K562 (cell line): ENCODE measurements at places on chromosomes 1 and 21.
A peak's percentile ranks its signal among the peaks of the same experiment; 100 is the strongest.

GRCh38 chr1:216830424-216831210 lies 107.4 kb upstream of the ESRRG start:
- DNase-seq: no peak

- DNase-seq: no peak
These were observed 132.8 kb downstream of the FGGY start for GRCh38 chr1:59429656-59430055.

DNA sequence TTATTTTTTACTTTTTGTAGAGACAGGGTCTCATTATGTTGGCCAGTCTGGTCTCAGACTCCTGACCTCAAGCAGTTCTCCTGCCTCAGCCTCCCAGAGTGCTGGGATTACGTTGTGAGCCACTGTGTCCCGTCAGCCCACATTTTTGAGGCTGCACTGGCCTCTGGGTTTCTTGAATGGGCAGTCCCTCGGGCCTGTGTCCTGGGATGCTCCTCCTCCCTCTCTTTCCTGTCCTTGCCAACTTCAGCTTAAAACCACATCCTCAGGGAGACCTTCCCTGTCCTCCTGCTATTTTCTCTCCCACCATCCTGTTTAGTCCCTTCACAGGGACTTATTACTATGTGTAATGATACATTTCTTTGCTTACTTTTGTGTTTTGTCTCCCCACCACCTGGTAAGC lies 31.4 kb upstream of the LYST start:
- DNase-seq: no peak

GRCh38 chr1:246214708-246215509 lies 292.2 kb downstream of the SMYD3 start:
- peak; percentile 62 for DNase-seq

- peak; percentile 70 for DNase-seq
These were observed 193.5 kb upstream of the FMN2 start for GRCh38 chr1:239898062-239898730.

DNA sequence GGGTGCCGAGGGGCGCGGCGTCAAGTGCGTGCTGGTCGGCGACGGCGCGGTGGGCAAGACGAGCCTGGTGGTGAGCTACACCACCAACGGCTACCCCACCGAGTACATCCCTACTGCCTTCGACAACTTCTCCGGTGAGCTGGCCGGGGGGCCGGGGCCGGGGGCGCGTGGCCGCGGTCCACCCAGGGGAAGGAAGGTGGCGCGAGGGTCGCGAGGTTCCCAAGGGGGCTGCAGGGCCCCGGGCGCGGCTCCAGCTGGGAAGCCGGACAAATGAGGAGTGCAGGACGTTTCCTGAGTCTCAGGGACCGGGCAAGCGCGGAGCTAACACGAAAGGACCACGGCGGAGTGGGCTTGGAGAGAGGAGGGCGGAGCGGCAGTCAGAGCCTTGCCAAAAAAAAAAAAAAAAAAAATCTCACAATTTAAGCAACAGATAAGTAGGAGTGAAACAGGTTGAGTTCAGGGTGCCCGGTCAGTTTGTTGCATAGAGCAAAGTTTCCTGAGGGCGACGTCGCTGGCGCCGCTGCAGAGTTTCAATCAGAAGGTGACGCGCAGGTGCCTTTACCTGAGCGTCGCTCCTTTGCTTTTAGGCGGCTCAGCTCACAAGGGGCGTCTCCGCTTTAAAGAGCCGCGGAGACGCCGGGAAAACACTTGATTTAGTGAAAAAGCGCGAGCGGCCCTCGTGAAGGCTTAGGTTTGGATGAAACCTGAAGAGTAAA lies 750 bp downstream of the RHOU start:
- no peak for DNase-seq

DNA sequence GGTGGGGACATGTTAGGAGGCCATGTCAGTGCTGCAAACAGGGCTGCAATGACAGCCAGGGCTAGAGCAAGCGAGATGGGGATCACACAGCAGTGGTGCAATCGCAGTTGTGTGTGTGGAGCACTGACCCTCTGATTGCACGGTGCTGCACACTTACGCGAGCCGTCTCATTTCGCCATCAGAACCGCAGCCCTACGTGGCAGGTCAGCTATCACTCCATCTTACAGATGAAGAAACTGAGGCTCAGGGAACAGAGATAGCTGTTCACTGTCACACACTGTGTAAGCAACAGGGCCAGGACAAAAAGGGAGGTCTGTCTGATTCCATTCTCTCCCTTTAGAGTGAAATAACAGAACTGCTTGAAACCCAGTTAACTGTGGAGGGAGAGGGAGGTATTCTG lies 104.8 kb upstream of the SLC45A1 start:
- DNase-seq: no peak

DNA sequence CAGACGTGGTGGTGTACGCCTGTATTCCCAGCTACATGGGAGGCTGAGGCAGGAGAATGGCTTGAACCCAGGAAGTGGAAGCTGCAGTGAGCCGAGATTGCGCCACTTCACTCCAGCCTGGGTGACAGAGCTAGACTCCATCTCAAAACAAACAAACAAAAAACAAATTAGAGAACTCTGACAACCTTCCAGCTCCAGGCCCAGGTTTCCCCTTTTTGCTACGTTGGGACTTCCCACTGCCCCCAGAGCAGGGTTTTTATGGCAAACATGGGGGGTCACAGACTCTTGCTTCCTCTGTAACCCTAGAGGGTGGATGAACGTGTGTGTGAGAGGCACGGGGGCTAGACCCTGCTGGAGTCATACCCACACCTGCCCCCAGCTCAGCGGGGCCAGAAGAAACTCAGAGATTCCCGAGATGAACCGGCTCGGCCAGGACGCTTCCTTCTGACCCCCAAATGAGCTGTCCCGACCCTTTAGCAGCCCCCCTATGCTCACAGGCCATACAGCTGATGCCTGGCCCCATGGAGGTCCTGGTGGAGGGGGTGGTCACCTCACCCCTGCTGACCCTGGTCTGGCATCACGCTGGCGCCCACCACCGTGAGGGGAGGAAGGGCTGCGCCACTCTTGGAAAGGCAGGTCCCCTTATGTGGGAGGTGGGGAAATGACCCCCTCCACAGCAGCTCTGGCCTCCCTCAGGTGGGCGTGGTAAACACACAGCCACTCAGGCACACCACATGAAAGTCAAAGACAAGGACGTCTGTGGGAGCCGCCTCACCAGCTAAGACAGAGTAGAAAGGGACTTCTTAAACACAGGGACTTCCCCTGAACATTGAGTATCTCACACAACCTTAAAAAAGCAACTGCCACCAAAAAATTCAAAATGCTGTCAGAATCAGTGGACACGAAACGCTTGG lies 7.1 kb downstream of the GPR157 start:
- no peak for DNase-seq

DNA sequence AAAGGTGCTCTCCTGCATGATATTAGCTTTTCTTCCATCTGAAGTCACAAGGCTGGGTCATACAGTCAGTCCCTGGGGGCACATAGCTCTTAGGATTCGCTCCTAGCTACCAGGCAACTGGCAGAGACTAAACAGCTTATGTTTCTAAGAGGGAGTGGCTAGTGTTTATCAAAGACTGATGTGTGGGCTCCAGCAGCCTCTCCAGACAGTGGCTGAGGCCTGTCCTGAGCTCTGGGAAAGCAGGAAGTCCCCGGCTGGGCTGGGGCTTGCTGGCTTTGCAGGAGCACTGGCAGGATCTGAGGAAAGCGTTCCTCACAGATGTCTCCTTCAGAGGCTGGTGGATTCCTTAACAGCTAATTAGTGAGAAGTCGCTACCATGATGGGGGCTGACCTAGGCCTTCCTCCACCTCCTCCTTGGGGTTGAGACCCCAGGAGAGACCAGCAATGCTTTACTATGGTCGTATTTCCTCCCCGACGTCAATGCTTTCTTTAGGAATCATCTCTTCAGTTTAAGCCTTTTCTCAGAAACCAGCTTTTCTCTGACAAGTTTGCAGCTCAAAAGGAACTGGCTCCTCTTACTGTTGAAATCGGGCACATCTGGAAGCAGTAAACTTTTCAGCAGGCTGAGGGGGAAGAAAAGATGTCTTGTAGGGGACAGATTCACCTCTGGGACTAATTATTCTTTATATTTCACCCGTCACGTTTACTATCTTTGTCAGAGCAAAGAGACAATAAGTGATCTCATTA lies 33.5 kb upstream of the HHAT start:
- no peak for DNase-seq

DNA sequence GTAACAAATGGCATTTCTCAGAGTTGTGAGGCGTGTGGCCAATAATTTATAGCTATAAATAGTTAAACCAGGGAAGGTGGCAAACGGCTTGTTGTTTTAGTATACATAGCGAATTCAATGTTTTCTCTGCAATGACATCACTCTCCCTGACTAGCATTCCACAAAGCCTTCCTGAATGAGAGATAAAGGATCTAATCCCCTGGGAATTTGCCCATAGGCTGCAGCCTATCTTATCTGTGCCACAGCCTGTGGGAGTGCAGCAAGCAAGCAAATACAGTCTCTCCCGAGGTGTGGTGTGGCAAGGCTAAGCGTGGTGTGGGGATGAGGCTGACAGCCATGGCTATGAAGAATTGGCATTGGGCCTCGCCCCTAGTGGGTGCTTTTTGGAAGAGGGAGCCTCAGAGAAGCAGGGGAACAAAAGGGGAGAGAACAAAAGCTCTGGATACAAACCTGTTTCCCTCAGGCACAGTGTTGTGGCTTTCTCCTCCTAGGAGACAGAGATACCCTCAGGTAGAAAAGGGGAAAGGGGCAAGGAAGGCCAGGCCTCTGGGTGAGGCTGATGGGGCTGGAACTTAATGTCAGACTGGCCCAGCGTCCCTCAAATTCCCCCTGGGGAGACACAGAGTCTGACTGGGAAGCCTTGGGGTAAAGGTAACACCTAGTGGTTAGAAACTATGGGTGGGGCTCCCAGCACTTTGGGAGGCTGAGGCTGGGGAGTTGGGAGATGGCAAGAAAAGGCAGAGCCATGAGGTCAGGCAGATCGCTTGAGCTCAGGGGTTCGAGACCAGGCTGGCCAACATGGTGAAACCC lies 8.9 kb downstream of the TAGLN2 start:
- DNase-seq: no peak

GRCh38 chr1:178928976-178929375 lies 58.1 kb upstream of the ANGPTL1 start:
- no peak for DNase-seq

DNA sequence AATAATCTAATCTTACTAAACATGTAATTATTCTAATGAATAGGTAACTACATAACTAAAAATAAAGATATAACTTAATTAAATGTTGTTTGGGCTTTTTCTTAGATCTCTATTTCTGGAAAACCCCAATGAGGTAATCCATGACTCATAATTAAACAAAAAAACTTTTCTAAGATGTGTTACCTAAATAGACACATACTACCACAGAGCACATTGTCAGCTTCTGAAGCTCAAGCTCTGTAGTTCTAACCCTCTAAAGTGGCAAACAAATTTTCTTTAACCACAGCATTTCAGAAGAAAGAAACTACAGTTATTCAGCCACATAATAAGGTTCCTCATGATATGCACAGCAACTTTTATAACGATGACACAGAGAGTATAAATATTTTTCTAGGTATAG lies 4.2 kb downstream of the OR6K3 start:
- no peak for DNase-seq

DNA sequence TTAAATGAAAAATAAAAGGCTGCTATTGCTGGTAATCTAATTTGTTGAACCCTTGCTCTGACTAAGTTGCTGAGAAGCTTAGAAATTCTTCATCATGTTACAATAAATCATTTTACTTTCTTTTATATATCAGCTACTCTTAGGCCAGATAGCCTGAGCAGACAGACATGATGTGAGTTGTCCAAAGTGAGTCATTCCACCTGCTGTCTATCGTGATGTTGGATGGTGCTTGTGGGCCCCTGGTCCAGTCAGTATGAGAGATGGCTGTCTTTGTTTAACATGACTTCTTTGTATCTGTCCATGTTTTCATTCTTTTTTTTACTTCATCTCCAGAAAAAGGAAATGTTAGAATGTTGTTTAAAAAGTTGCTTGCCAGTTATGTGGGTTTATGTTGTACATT lies 188.8 kb downstream of the ADGRL2 start:
- DNase-seq: no peak

- no peak for DNase-seq
These were observed 47.4 kb downstream of the ECE1 start for GRCh38 chr1:21242846-21243245.

- DNase-seq: no peak
These were observed 270.6 kb upstream of the VAMP3 start for GRCh38 chr1:7500381-7501083.

DNA sequence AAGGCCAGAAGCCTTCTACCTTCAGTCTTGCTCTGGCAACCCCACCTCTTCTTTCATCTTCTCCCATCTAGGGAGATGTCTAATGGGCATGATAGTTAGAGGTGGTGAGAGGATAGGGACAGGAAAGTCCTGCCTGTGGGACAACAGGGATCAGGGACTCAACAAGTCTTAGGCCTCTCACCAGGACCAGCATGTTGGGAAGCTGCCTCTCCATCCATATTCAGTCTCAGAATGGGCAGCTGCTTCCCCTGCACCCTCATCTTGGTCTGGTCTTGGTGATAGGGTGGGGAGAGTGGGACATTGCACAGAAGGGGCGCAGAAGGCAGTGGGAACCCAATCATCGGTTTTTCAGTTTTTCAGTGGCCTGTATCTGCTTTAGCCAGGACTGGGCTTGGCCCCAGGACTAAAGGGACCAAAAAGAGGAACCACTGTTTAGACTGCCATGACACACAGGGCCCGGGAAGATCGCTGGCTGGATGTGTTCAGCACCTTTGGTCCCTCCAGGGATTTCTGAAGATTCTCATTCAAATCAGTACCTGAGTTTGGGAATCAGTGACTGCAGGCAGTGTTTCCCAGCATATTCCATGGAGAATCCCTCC lies 12.7 kb downstream of the RHEX start:
- DNase-seq: no peak

DNA sequence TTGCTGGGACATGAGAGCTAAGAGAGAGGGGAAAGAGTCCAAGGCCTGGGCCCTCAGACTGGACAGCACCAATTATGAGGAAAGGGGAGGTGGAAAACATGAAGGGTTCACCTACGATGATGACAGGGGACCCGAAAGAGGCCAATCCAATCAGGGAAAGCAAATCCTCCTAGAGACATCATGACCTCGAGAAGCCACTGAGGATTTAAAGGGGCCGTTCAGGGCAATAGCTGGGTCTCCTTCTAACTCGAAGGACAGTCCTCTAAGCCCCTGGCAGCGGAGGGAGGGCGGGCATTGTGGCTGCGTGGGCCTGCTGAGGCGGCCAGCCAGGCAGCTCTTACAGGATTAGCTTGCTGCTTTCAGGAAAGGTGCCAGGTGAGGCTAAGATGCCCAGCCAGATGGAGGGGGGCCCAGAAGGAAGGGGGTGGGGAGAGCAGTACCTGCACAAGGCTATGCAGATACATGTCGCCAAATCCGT lies 7.4 kb downstream of the MEF2D start:
- DNase-seq: no peak
